ENCODE measurements at places on chromosomes 2 and 18.
A peak's percentile ranks its signal among the peaks of the same experiment; 100 is the strongest.

GRCh38 chr18:9362869-9363268, 28.3 kb downstream of the TWSG1 start:
- no peak for DNase-seq

GRCh38 chr18:37783771-37784170, 218.2 kb upstream of the CELF4 start:
- DNase-seq, result no peak

DNA sequence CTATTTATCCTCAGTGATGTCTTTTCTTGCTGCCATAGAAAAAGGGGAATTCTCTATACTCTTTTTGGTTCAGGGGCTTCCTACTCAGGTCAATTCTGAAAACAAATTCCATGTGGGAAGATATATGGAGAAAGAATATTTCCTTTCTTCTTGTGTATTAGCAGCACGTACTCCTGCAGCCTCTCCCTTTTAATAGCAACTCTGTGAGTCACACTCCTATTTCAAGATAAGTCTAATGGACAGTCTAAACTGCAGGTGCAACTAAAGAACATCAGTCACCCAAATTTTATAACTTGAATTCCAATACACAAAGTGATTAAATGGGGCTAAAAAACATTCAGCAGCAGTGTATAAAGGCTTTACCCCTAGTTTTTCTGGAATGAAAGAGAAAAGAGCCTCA, 942.2 kb downstream of the CNTNAP5 start:
- DNase-seq, result no peak

DNA sequence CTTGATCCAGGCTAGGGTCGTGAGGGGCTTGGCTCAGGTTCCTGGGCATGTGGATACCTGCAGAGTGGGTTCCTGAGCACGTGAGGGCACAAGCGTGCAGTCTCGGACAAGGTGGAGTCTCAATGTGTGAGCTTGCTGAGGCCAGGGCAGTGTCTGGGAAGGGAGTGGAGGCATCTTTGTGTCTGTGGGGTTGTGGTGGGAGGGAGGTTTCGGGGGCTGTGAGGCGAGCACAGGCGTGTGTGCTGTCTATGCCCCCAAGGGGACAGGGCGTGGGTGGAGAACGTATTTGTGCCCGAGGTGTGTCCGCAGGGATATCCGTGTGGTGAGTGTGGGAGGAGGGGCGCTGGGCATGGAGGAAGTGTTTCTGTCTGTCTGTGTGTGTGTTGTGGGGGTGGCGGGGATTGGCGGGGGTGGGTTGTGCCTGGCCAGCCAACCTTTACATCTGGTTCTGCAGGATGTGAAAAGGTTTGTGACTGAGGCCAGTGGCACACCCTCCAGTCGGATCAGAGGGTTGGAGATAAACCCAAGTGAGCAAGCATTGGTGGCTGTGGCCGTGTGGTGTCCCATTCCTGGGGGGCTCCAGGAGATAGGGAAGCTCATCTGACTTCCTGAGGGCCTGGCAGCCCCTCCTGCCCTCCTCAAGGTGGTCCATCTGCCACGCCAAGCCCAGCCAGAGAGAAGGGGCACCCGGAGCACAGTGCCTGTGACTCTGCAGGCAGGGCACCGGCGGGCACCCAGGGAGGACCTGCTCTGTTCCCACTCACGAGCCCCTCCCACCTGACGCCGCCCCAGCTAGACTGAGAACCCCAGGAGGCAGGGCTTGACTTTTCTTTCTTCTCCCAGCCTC, 57.1 kb downstream of the ZFP36L2 start:
- no peak for DNase-seq

- no peak for DNase-seq
Measured at GRCh38 chr2:169354244-169354643, 8.1 kb downstream of the LRP2 start.

DNA sequence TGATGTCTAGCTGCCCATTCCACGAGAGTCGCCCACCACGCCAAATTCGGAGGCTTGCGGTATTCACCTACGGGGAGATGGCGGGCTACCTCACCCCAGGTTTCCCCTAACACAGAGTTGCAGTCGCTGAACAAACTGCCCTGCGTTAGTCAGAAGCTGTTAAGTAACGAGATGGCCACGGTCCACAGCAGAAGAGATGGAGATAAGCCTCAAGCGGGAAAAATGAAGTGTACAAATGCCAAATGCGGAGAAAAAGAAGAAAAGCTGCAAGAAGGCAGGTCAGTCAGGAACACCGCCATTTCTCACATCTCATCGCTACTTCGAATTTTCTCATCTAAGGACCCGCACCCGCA, 425 bp downstream of the ASB3 start:
- DNase-seq, result no peak

DNA sequence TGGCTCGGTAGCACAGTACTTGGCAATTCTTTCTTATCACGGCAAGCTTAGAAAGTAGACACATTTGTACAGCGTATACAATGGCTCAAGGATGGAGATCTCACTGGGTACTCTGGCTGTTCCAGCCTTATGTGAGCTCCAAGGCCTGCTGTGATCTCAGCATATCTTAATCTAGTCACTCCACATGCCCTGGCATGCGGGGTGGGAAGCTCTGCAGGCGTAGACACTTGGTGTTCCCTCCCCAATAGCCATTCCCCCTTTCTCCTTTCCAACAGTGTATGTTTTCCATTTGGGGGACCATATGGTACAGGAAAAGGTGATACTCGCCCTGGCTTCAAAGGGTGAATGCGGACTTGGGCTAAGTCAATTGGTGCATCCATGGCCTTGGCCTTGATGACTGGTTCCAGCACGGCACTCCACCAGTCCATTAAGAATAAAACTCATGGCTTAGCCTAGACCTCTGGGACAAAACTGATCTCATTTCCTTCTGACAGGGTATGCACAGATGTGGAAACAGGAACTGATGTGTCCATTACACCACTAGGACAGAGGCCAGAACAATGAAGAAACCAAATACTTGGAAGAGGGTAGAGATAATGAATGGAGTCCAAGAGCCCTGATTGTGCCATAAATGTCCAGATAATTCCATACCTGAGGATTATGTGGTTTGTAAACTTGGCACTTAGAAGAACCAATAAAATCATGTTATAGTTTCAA, 28.4 kb downstream of the TGIF1 start:
- no peak for DNase-seq

DNA sequence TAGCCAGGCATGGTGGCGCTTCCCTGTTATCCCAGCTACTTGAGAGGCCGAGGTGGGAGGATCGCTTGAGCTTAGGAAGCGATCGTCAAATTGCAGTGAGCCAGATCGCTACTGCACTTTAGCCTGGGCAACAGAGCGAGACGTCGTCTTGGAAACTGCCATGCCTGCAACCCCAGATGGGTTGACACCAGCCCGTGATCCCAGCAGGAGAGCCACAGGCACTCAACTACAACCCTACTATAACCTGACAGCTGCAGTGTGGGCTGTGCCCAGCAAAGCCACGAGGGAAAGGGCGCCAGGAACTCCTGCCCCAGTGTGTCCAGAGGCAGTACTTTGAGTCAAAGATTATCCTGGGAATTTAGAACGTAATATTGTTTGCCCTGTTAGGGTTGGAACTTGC, 85.6 kb downstream of the SS18 start:
- no peak for DNase-seq

DNA sequence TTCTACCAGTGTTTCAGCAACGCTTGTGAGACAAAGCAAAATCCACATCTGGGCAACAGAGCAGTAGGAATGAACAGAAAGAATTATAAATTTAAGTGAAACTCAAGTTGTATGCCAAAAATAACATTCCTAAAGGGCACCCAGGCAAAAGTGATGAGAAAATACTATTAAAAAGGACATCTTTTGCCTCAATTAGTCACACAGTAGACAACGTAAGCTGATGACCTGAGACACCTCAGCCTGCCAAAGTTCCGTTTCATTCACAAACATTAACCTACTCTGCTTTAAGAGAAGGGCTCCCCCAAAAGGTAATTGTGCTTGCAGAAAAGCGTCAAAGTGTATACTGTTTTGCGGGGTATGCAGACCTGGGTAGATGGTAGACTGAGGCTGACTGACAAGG, 7.2 kb downstream of the HDLBP start:
- DNase-seq, result no peak

- no peak for DNase-seq
Measured at GRCh38 chr2:37583402-37583801, 88.0 kb downstream of the CDC42EP3 start.

- DNase-seq, result no peak
Measured at GRCh38 chr2:225070811-225071210, 28.5 kb upstream of the DOCK10 start.

GRCh38 chr18:70991577-70991976, 702.7 kb downstream of the SOCS6 start:
- DNase-seq, result no peak

- DNase-seq, result peak; percentile 47
Measured at GRCh38 chr2:70087702-70088597, 673 bp downstream of the PCBP1 start.

GRCh38 chr2:19949071-19949470, 40.8 kb downstream of the WDR35 start:
- no peak for DNase-seq

DNA sequence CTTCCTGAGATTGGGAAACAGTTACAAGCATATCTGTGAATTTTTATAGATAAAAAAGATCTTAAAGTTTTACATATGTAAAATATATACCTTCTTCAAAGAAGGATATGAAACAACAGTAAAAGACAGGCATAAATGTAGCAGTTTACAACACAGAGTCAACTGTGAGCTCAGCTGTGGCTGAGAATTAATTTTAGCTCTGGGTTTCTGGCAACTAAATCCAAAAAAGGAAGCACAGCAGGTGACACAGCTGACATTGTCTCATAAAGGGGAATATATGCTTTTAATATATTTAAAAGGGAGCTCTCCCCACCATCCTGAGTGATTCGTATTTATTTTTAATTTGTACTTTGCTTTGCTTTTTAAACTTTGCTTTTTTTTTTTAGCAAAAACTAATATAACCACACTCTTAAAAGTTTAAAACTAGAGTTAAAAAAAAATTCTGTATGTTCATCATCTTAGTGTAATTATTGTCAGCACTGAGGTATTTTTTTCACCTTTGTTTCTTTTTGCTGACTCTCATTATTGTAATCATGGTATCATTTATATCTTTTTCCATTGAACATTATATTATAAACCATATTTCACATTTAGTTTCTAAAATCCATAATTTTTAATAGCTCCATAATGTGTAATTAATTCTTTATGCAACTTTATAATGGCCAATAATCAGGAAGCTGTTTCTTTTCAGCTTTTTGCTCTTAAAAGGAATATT, 6.7 kb downstream of the TUBB6 start:
- no peak for DNase-seq

DNA sequence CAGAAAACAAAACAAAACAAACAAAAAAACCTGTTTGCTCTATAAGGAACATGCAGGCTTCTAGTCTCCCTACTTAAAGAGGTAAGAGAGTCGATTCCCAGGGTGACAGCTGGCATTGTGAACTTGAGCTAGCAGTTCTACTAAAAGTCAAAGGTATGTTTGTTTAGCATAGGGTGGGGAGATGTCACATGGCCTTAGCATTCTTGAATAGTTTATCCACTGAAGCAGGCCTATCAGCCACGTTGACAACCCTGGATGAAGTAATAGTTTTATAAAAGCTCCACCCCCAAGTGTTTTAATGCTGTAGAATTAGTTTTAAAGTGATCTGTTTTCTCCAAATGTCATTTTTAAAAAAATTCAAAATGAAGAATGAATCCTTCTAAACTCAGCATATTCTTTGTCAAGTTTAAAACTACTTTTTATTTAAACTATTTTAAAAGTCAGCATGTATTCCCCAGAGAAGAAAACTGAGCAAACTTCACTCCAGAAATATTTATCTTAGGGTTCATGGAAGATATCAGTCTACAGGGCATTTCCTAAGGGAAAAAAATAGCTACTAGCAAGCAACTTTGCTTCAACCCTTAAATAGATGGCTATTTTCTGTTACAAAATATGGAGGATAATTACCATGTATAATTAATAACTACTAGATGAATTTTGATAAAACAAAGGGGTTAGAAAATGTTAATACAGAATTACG, 1.7 kb downstream of the MYOM1 start:
- no peak for DNase-seq

- DNase-seq, result no peak
Measured at GRCh38 chr2:121031568-121032340, 253.2 kb downstream of the TFCP2L1 start.

- no peak for DNase-seq
Measured at GRCh38 chr2:197369228-197369932, 58.8 kb upstream of the ANKRD44 start.

DNA sequence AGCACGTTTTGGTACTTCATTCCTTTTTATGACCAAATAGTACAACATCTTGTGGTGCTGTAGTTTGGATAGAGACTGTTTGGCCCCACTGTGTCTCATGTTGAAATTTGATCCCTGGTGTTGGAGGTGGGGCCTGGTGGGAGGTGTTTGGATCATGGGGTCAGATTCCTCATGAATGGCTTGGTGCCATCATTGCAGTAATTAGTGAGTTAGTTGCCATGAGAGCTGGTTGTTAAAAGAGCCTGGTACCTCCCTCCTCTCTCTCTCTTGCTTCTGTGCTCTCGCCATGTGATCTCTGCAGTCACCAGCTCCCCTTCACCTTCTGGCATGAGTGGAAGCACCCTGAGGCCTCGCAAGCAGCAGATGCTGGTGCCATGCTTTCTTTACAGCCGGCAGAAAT, 50.9 kb downstream of the NCAPH start:
- DNase-seq, result no peak

GRCh38 chr18:62844850-62845643, 129.7 kb downstream of the PHLPP1 start:
- DNase-seq, result no peak

GRCh38 chr2:200609028-200609614, 23.3 kb downstream of the AOX1 start:
- DNase-seq, result no peak

GRCh38 chr2:197137231-197137630, 173.3 kb downstream of the ANKRD44 start:
- DNase-seq, result no peak

DNA sequence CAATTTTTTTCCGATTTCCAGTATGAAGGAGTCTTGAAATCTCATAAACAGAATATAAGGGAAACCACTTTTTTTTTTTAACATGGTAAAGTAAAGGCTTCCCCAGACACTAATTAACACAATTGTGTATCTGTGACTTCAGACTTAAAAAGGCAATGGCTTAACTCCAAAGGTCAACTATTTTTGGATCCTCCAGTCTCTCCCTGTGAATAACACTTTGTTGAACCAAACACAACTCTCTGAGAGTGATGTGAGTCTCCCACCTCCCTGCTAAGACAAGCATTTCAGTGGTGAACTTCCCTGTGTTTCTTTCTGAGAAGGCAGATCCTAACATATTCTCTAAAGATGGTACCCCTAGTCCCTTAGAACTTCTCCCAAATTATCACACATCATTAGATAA, 219.6 kb upstream of the RBBP8 start:
- no peak for DNase-seq

DNA sequence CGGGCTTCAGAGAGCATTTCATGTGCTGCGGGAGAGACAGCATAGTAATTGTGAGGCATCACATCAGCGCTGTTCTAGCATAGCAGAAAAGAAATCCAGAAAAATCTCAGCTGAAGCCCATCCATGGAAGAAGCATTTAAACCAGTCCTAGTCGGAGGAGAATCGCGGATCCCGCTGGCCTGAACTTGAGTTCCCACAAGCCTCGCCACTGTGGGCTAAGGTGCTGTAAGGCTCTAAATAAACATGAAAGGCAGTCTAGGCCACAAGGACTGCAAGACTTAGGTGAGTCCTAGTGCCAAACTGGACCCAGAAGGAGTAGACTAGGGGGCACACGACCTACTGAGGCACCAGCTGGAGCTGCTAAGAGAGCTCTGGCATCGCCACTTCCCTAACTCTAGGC, 1225.3 kb upstream of the CHAC2 start:
- DNase-seq, result no peak
